ENCODE measurements at places on chromosomes 7 and 10. TPM values are rescaled to one million over a fixed set of nuclear protein-coding genes. Genes with fewer than 3 reads are reported as not detected.
A peak's percentile ranks its signal among the peaks of the same experiment; 100 is the strongest.

GRCh38 chr10:119023553-119023868, 6.0 kb upstream of the NANOS1 start:
- DNase-seq = no peak

GRCh38 chr7:47304727-47305719, 276.9 kb downstream of the TNS3 start:
- no peak for DNase-seq

DNA sequence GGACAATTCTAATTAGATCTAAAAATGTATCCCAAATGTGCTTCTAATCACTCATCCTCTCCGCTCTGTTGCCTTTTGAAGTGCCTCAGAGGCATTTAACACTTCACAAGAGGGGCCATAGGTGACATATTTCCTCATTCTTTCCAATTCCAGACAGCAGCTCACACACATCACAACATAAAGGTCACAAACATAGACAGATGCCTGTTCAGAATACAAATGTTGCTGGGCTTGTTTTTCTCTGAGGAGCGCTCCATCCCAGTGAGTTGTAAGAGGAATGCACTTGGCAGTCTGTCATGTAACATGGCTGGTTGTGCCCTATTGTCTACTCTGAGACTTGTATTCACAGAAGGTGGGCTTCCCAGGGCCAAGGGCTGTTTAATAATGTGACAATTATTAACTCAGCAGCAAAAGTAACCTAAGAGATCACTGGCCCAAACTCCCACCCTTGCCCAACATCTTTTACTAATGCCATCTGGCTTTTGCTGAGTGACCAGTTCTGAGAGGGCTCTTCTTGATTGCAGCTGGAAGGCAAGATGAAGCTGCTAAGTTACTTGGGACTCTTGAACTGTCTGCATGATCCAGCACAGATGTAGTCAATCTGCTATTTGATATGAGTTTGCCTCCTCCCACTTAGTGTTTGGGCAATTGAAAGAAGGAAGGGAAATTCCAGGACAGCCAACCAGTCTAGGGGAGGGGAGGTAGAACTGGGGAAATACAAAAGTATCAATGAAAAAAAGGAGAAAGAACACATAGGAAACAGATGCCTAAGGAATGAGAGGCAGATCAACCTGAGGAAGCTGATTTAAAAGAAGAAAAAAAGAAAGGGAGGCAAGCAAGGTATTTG, 13.6 kb downstream of the PON2 start:
- DNase-seq = no peak

GRCh38 chr7:44045226-44046014, 918 bp downstream of the DBNL start:
- peak; percentile 23 for DNase-seq

The AVPI1 gene
- 18.3 TPM for total RNA-seq
